ENCODE measurements at places on chromosomes 7 and 10.
A peak's percentile ranks its signal among the peaks of the same experiment; 100 is the strongest.

- no peak for DNase-seq
Measured at GRCh38 chr10:132294561-132295318, 13.0 kb downstream of the STK32C start.

- no peak for DNase-seq
Measured at GRCh38 chr7:83143107-83143506, 19.6 kb downstream of the PCLO start.

DNA sequence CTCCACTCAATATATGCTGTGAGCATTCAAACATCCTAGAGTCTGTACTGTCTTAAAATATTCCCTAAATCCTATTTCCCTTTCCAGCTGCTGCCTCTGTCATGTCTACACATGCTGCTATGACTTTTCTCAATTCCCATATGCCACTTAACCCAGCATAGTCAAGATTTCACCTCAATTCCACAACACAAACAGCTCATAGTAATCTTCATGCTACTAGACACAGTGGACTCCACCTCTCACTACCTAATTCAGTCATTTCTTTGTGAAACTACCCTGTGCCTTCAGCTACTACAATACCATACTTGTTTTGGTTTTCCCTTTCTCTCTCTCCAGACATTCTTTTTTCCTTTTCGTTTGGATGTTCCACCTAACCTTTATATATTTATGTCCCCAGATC, 45.5 kb downstream of the GSAP start:
- DNase-seq, result no peak

DNA sequence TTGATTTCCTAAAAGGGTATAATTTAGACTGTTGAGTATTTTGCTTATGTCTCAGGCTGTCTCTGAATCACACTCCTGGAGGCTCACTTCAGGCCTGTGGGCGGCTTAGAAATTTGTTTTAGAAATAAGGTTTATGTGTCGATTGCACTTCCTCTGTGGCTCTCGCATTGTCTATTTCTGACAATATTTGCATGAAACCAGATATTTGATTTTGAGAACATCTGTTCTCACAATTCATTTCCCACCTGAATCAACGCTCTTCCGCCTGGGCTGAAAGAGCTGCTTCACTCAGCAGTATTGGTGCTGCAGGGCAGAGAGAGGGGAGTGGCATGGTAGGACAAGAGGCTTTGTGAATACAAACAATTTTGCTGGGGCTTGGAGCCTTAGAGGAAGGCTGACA, 262.0 kb downstream of the ADRA2A start:
- DNase-seq, result no peak

- DNase-seq, result peak; percentile 97
Measured at GRCh38 chr10:100998991-100999741, 442 bp upstream of the LZTS2 start.

GRCh38 chr7:100825751-100826513, 1.4 kb downstream of the EPHB4 start:
- DNase-seq, result no peak

- no peak for DNase-seq
Measured at GRCh38 chr7:150941351-150942000, 36.6 kb downstream of the KCNH2 start.

DNA sequence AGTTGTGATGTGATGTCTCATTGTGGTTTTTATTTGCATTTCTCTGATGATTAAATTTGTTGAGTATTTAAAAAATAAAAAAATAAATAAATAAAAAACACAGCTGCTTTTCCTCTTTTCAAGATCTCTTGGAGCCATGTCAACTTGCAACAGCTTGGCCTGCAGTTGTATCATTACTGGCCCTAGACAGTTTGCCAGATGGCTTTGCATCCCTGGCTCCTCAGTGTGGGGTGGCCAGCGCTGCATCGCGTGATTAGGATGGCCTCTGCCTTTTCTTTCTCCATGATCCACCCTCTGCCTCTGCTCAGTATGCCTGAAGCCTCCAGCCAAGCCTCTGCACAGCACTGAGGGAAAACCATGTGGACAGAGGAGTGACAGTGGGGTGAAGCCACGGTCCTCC, 96.8 kb downstream of the PPP1R3C start:
- no peak for DNase-seq

- DNase-seq, result no peak
Measured at GRCh38 chr10:110067960-110068770, 60.4 kb downstream of the ADD3 start.

DNA sequence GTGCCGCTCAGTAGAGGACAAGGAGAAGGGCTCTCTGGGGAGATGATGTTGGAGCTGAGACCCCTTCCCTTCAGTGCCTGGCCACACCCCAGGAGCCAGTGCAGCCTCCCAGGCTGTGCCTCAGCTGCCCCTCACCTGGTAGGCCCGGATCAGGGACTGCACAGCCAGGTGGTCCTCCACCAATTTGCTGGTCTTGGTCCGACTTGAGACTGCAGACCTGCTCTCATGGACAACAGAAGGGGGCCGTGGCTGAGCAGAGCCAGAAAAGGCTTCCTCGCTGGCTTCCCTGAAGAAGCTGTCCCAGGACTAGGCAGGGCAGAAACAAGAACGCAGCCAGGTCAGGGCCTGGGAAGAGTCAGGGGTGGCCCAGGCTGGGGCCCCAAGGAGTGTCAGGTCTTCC, 5.5 kb downstream of the OGDHL start:
- no peak for DNase-seq

- no peak for DNase-seq
Measured at GRCh38 chr7:12092499-12093130, 118.5 kb upstream of the TMEM106B start.

- no peak for DNase-seq
Measured at GRCh38 chr7:90825779-90826178, 229.7 kb downstream of the CDK14 start.

GRCh38 chr7:64775289-64775688, 18.9 kb upstream of the ZNF138 start:
- DNase-seq, result no peak

DNA sequence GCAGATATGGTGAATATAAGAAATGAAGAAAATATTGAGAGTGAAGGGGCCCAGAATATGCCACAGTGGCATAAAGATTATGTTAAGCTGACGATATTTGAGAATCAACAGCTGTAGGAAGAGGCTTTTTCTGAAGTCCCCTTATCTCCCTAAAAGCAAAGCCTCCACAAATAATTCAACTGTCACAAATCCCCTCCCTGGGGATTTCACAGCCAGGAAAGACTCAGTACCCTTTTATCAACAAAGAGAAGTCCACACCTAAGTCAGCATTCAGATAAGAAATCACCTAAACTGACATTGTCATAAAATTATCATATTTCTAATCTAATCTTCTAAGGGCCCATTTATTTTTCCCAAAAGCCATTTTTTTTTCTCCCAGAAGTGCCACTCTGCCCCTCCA, 284.9 kb upstream of the VWC2 start:
- DNase-seq, result no peak

DNA sequence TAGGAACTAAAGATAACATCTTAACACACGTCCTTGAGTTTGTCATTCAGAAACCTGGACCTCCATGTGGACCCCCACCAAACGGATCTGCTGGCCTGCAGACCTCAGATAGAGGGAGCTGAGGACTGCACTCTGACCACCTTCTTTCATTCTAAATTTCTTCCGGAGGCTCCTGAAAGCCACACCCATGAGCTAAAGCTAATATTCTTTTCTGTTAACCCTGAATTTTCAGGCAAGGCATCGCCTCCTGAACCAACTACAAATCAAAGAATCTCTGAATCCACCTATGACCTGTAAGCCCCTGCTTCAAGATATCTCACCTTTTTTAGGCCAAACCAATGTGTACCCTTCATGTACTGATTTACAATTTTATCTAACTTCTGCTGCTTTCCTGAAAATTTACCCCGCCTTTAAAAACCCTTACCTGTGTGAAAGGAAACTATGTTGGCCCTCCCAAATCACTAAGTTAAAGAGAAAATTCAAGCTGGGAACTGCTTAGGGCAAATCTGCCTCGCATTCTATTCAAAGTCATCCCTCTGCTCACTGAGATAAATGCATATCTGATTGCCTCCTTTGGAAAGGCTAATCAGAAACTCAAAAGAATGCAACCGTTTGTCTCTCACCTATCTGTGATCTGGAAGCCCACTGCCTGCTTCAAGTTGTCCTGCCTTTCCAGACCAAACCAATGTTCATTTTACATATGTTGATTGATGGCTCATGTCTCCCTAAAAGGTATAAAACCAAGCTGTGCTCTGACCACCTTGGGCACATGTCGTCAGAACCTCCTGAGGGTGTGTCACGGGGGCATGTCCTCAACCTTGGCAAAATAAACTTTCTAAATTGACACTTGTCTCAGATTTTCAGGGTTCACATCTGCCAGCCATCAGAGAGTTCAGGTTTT, 7.7 kb upstream of the MSMB start:
- no peak for DNase-seq

- DNase-seq, result no peak
Measured at GRCh38 chr7:9022456-9022855, 589.0 kb downstream of the NXPH1 start.

DNA sequence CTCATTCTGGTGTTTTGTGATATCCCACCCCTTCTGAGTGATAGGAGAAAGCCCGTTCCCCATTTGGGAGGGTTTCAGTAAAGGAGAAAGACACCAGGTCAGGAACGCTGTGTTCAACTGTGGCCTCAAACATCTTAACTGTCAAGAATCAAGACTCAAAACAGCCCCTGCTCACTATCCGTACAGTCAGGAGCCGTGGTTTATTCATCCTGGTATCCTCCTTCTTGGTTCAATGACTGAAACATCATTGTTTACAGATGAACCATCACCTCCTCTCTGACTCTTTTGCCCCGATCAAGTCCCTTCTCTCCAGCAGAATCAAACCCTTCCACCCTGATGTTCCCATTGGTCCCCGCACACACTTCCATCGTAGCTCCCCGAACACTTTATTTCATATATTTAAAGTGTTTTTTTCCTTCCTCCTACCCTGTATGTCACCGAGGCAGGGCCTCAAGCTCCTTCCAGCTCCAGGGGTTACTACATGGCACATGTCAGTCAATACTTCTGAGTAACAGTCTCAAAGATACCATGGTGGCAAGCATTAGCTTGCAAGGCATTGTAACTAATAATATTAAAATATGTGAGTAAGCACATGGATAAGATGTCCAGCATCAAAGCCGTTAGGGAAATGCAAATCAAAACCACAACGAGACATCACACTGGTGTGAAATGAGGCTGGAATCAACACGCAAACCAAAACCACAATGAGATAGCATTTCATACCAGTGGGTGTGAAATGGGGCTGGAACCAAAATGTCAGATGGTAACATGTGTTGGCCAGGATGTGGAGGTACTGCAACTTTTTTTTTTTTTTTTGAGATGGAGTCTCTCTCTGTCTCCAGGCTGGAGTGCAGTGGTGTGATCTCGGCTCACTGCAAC, 124.7 kb upstream of the C1QL3 start:
- DNase-seq, result no peak

GRCh38 chr10:126075009-126075408, 178.6 kb downstream of the FANK1 start:
- no peak for DNase-seq

DNA sequence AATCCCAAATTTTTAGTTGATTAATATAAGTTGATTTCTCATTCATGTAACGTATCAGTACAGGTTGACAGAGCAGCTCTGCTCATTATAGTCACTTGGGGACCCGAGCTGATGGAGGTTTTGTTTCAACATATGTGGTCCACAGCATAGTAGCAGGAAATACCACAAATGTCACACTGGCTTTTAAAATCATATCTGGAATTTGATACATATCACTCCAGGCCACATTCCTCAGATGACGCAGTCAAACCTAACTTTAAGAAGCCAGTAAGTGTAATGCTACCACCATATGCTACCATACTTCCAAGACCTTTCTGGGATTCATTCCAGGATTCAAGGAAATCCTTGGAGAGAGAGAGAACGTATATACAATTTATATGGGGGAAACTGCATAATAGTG, 156.3 kb downstream of the PHF14 start:
- DNase-seq, result no peak

DNA sequence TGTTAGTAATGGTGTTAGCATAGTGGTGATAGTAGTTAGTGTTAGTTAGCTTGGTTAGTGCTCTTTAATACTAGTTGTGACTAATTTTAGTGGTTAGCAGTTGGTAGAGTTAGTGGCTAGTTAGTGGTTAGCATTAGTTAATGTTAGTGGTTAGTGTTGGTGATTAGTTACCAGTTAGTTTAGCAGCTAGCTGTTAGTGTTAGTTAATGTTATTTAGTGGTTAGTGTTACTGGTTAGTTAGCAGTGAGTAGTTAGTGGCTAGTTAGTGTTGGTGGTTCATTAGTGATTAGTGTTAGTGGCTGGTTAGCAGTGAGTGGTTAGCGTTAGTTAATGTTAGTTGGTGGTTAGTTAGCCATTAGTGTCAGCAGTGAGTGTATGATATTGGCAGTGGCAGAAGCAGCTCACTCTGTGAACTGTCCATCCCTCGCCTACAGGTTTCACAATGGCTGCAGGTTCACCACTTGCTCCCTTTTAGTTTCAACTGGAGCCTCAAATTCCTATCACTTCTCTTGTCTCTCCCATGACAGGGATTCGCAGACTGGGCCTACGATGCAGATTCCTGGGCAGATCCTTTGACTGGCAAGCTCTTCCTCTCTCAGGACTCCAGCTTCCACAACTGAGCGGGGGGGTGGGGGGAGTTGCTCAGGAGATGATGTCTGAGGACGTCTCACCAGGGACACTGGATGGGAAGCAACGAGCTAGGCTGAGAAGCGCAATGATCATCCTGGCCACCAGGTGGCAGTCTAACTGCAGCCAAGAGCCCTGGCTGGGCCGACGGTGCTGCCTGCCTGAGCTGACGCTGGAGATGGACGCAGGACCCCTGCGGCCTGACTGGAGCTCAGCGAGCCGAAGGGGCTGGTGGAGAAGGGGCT, 19.5 kb downstream of the GHRHR start:
- peak; percentile 87 for DNase-seq

GRCh38 chr7:24271938-24272337, 12.1 kb upstream of the NPY start:
- DNase-seq, result no peak

DNA sequence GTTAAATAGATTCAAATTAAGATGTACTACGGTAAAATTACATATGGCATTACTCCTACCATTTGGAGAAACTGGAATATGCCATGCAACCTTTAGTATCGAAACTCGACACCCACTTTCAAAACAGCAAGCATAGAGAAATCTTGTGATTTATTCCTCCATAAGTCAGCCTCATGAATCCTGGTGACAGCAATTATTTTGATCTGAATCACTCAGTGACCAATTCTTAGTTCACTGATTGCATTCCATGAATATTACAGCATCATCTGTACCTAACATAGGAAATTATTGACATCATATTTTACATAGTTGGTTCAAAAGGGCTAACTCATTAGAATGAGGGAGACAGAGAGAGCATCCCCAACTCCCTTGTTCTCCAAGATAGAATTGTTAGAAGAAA, 89.6 kb downstream of the CACNB2 start:
- DNase-seq, result no peak
